ENCODE measurements at places on chromosomes 11 and 22.
A peak's percentile ranks its signal among the peaks of the same experiment; 100 is the strongest.

GRCh38 chr11:79209540-79210266 lies 231.1 kb downstream of the TENM4 start:
- DNase-seq = peak; percentile 26

DNA sequence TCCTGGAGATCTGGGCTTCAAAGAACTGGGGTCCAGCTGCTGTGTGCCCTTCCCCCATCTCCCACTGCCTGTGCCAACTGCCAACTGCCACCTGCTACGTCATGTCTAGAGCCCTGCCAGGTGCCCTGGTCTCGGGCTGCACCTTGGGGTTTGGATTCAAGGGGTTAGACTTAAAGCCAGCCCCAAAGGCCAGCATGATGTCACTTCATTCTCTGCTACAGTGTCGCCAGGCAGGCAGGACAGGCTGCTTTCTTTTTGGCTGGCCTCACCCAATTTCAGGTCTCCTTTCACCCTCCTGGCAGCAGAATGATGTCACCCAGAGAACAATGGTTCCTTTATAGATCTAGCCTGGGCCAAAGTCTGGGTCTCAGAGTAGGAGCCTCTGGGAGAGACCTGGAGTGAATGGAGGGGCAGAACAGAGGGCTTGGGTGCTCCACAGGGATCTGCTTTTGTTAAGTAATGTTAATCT lies 79.5 kb upstream of the CRYBB3 start:
- DNase-seq = no peak

DNA sequence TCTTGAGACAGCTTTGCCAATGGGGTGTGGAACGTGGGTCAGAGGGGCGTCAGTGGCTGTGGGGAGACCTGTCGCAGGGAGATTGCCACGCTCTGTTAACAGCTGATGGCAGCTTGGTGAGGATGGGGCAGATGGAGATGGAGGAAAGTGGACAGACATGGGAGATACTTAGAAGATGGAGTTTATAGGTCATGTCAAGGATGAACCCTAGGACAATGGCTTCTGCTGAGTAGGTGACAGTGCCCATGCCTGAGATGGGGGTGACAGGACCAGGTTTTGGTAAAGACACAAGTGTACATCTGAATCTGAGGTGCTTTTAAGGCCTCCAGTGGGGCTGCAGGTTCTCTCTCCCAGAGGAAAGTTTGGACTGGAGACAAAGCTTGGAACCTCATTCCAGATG lies 51.5 kb upstream of the ACCSL start:
- no peak for DNase-seq

- no peak for DNase-seq
Measured at GRCh38 chr11:19225123-19225522, 15.6 kb downstream of the E2F8 start.

DNA sequence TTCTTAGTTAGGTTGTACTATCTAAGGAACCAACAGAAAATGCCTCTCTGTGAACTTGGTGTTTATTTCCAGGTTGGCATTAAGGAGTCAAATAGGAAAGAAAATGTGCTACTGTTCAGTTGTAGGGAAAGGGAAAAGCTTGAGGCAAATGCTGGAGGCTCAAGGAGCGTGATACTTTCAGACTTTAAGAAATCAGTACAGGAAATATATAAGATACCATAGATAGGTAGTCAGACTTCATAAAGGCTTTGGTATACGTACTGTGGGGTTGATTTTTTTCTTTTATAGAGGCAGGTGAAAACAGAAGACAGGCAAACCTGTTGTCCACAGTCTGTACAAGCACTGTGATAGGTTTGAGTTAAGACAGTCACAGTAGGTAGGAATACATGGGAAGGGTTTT lies 30.8 kb downstream of the EP300 start:
- no peak for DNase-seq

DNA sequence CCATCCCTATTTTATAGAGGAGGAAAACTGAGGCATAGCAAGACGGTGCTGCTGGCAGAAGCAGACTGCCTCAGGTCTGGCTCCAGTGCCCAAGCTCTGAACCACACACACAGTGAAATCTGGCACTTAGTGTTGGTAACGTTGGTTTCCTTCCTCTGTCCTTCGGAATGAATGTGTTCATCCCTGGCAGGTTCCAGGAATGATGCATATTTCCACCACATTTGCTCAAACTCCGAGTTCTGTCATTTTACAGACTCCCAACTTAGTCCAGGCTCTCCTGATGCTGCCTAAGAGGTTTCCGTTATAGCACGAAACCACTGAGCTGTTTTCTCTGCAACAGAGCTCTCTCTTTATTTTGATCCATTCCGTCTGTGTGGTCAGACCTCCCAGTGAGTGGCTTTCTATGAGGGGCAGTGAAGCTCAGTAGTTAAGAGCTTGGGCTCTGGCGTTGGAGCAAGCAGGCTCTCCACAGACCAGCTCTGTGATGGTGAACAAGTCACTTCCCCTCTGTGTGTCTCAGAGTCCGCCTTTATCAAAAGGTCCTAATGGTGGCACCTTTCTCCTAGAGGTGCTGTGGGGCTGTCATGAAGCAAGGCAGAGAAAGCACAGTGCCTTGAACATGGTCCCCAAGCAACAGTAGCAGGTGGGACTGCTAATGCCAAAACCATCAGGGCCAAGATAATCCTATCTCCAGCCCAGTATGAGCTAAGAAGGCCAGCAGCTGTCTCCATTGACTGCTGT lies 200.3 kb downstream of the MYO18B start:
- no peak for DNase-seq

- DNase-seq = no peak
Measured at GRCh38 chr11:102110761-102111010, 439 bp downstream of the YAP1 start.

- no peak for DNase-seq
Measured at GRCh38 chr11:2191883-2192282, 20.3 kb upstream of the TH start.

- DNase-seq = no peak
Measured at GRCh38 chr22:42961810-42962209, 53.1 kb downstream of the PACSIN2 start.

GRCh38 chr22:25235547-25236290 lies 16.3 kb downstream of the CRYBB2 start:
- DNase-seq = peak; percentile 38

GRCh38 chr22:28710576-28711191 lies 30.9 kb downstream of the CHEK2 start:
- peak; percentile 69 for DNase-seq

GRCh38 chr11:126337474-126338241 lies 17.8 kb upstream of the ST3GAL4 start:
- DNase-seq = no peak
